ENCODE measurements at places on chromosomes 5 and 9.

DNA sequence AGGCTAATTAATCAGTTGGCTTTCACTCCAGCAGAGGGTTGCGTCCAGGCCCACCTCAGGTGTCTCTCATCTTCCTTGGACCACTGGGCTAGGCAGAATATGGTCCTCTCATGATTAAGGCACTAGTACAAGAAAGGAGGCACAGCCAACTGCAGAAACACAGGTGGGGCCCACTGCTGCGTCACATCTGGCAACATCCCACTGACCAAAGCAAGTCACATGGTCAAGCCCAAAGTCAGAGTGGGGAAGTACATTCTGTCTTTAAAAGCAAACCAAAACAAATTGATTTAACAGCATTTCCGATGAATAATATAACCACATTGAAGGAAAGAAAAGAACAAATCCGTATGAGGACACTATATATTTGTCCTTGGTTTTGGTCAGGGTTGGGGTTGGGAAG, 28.0 kb upstream of the UBTD2 start:
- DNase-seq = no peak

GRCh38 chr5:74570250-74570649, 70.3 kb downstream of the ENC1 start:
- DNase-seq = no peak

DNA sequence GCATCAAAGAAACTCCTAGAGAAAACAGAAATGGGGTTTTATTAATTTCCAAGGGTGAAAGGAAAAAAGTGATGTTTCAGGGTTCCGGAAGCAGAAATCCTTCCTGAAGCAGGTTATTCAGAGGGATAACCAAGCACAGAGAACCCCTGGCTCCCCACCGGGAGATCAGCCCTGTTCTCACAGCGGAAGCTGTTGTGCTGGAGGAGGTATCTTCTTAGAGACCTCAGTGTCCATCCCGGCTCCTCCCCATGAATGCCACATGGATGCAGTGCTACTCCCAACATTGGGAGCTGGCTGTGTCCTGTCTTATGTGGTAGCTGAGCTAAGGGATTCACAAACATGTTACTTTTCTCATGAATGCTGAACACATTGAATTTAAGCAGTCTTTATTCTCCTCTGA, 80.9 kb upstream of the IRX2 start:
- no peak for DNase-seq

DNA sequence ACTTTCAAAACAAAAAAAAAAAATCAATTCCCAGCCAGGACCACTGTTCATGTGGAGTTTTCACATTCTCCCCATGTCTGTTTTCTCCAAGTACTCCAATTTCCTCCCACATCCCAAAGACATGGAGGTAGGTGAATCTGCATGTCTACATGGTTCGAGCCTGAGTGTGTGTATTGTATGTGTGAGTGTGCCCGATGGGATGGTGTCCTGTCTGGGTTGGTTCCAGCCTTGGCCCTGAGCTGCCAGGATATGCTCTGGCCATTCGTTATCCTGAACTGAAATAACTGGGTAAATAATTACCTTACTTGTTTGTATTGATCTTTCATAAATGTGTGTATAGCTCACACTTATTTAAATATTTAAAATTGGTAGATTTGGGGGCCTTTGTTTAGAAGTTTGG, 452.3 kb upstream of the RORB start:
- DNase-seq = no peak

GRCh38 chr5:30804739-30805505, 388.6 kb upstream of the CDH6 start:
- no peak for DNase-seq

All from stimulated activated CD4-positive, alpha-beta T cell treated with anti-CD3 and anti-CD28 coated beads, Interleukin-2, amount 100 ng/mL, for 48 hours (primary cell).